ENCODE measurements at places on chromosomes 2 and 18.

DNA sequence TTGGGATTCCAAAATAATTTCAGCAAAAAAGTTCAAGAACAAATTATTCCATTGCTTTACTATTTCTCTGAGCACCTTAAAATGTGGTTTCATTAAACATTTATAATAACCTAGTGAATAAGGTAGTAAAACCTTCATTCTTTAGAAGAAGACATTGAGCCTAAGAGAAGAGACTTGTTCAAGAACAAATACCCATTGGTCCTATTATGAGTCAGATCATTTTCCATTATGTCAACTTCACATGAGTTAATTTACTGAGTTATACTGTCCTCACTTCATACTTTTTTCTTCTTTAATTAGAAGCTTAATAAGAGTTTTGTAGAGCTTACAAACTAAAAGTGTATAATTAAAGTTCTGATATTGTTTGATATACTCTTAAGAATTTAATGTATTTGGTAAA is 5.5 kb downstream of the ANKRD62 start:
- DNase-seq: no peak

- no peak for DNase-seq
Observed at GRCh38 chr2:216971593-216971992, 111.7 kb upstream of the TNP1 start.

- DNase-seq: no peak
Observed at GRCh38 chr2:148173168-148173567, 152.3 kb downstream of the MBD5 start.

- no peak for DNase-seq
Observed at GRCh38 chr2:71353248-71353647, 21.7 kb downstream of the ZNF638 start.

GRCh38 chr18:68887410-68887809 is 89.5 kb downstream of the CCDC102B start:
- DNase-seq: no peak

DNA sequence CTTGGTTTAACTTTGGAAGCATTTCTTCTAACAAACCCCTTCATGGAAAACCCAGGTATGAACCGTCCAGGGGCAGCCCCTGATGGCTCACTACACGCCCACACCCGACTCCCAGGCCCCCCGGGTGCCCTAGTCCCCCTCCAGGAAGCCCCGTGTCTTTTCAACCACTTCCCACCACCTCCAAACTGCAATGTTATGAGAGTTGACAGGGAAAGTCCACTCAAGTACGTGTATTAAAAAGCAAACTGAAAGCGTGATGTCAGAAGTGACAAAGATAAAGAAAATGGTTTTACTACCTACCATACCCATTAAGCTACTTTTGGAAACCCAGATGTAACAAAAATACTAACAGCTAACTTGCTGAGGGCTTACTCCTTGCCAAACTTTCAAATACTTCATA is 51.5 kb downstream of the L3MBTL4 start:
- no peak for DNase-seq

GRCh38 chr2:204871231-204871953 is 326.1 kb downstream of the PARD3B start:
- no peak for DNase-seq

Measured in activated gamma-delta T cell treated with Interleukin-2 at 50 U/mL for 16 hours (primary cell).